ENCODE measurements at places on chromosomes 7 and 10.

- DNase-seq: peak; percentile 32
These were observed 5.2 kb upstream of the POT1 start for GRCh38 chr7:124934841-124935240.

DNA sequence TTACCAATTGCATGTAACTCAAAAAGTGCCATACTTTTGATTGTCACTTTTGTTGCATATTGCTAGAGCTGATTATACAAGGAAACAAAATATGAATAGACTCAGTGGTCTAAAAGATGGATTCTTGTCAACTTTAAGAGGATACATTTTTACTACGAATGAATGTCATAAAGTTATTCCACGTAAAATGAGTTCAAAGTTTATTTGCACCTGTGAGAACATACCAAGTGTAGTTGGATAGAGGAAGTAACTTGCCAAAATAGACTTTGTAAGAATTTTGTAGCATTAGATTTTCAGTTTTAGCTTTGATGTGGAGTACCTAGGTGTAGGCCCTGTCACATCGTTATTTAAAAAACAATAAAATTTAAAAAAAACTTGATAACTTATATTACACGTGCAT is 106.2 kb downstream of the PHF14 start:
- DNase-seq: no peak

GRCh38 chr7:15433151-15433550 is 128.7 kb downstream of the AGMO start:
- DNase-seq: no peak

GRCh38 chr7:47775238-47775637 is 173.0 kb downstream of the PKD1L1 start:
- no peak for DNase-seq

DNA sequence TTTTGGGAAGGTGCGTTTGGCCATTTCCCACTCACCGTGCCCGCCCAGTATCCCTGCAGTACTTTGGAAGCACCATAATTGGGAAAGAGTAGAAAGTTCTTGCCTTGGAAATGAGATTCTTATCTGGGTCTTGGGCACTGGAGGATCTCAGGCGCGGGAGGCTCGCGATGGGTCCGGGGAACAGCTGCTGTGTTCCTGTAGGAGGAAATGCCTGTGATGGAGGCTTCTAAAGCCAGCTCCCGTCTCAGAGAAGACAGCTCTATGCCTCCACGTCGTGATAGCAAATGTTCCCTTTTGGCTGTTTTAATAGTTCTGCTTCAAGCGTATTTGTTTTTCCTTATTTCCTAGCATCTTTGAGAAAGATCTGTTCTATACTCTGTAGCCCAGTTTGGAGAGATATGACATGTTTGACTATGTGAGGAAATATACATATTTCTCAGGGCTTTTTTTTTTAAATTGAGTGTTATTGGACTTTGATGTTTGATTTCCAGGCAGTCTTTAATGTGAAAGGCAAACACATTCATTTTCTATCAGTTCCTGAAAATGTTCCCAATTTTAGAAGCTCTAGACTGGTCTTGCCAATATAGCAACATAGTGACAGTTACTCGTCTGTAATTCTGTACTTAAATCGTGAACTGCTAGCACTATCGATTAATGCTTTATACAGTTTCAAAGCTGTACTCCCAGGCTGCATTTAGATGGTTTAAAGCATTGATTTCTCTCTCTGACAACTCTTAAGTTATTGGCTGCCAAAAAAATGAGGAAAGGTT is 280.8 kb downstream of the DPP6 start:
- DNase-seq: no peak

DNA sequence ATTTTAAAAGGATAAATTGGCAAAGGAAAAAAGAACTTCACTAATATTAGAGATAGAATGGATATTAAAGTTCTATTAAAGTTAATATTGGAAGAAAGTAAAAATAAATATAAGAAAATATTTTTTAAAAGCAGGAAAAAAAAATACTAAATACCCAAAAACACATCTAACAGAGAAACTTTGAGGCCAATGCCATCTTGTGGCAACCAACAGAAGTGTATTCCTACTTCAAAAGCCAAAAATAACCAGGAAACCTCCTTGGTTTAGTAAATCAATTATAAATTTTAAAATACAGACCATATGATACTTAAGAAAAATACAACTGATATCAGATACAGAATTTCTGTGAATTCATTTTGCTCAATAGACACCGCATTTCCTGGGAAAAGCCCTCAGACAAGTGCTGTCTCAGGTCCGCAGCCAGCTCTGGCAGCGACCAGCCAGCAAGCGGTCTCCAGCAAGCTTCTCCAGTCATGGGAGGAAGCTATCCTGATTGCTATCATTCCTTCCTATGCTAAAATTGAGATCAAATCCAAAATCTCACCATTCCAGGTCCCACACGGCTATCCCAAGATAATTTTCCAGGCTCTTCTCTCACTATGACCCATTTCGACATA is 65.3 kb downstream of the LMBR1 start:
- peak; percentile 15 for DNase-seq

DNA sequence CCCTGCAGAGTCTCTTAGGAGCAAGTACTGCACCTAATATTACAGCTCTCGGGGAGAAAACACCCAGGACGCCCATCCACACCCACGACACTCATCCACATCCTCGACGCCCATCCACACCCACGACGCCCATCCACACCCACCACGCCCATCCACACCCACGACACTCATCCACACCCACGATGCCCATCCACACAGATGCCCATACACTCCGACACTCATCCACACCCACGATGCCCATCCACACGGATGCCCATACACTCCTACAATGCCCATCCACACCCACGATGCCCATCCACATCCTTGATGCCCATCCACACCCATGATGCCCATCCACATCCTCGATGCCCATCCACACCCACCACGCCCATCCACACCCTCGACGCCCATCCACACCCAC is 503.1 kb downstream of the PTPRN2 start:
- DNase-seq: no peak

DNA sequence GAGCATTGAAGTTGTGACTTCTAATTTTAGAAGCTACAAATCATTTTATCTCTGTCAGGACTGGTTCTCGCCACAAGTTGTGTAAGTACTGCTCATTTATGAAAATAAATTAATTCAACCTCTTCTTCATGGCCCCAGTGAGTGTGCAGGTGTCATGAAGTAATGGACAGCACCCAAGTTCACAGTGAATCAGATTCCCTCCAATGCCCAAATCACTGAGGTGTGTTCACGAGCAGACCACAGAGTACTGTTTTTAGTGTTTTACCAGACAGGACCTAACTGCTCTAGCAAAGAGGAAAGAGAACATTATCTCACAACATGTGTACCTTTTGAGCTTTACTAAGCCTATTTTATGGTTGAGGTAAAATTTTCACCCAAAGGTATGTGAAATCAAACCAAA is 980.0 kb downstream of the CNTNAP2 start:
- DNase-seq: no peak

GRCh38 chr7:95035295-95035694 is 127.9 kb downstream of the PPP1R9A start:
- DNase-seq: no peak

- DNase-seq: no peak
These were observed 34.4 kb upstream of the YAE1 start for GRCh38 chr7:39531818-39532217.

DNA sequence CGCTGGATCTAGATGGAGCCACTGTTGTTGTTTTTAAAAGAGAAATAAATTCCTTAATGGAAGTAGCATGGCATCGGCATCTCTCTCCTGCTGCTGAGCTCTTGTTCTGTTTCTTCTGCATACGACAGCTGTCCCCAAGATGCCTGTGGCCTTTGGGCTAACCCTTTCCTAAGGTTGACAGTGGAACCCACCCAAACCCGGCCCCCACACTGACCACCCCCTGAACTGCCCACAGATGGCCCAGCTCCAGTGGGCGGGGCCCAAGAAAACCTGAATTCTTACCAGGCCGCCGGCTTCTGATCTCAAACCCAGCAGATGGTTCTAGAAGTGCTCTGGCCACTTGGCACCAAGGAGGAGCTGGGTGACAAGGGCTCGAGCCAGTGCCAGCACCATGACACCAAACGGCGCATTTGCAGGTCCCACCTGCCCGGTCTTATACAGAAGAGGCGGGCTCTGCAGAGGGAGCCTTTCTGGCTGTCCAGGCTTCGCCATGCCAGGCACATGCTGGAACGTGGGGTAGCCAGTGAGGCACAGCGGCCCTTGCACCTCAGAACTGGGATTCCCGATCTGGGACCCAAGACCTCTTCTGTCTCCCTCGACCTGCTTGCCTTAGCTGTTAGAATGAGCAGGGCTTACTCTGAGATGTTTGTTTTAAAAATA is 82.7 kb downstream of the RGS10 start:
- DNase-seq: no peak

DNA sequence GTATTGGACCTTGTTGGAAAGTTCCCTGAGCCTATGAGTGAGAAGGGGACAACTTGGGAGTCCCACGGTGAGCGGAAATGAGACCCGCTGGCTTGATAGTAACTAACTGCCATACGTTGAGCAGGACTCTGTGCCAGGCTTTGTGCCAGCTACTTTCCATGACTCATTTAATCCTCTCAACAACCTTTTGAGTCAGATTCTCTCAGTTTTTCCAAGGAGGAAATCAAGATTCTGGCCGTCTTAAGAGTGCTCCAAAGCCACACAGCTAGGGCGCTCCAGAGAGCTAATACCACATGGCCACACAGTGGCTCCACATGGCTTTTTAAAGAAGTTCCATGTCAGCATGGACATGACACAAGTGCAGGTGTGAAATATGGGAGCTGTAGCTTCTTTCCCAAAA is 55.7 kb downstream of the NOD1 start:
- no peak for DNase-seq

- DNase-seq: peak; percentile 53
These were observed 48.3 kb upstream of the FAM171A1 start for GRCh38 chr10:15419279-15419874.

DNA sequence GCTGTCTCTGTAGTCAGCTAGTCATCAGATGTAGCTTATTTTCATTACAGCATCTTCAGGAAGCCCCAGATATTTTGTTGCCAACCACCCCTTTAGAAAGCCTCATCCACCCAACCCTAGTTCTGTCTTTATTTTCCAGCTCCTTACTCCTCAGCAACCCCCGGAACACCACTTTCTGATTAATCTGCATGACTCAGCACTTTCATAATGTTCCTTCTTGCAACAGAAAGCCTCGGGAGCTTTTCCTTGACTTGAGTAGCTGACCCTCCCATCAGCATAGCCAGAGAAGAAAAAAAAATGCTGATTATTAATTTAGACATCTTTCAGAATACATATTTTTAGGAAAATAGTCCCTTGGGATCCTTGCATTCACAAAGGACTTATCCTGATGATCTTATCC is 244.0 kb upstream of the CXCL12 start:
- peak; percentile 40 for DNase-seq

DNA sequence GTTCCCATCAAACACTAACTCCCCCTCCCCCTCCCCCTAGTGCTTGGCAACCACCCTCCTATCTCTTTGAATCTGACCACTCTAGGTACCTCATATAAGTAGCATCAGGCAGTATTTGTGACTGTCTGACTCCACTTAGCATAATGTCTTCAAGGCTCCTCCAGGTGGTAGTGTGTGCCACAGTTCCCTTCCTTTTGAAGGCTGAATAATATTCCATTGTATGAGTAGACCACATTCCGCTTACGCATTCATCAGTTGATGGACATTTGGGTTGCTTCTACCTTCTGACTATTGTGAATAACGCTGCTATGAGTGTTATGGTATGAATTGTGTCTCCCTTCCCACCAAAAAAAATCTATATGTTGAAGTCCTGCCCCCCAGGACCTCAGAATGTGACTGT is 89.6 kb downstream of the PRKAG2 start:
- DNase-seq: no peak

All from suppressor macrophage treated with lipopolysaccharide for 1 hour (primary cell).